Bronchial smooth muscle cell (primary cell): ENCODE measurements at places on chromosomes 5 and 9. TPM values are rescaled to one million over a fixed set of nuclear protein-coding genes. Genes with fewer than 3 reads are reported as not detected.

PPP3R2 gene
- total RNA-seq = 0.09 TPM in 1 of 2 replicates, not detected in the other

SLC6A7 gene
- not detected in 2 replicates for total RNA-seq

PANK3 gene
- total RNA-seq = 12.0 and 18.4 TPM in 2 replicates

CNTRL gene
- total RNA-seq = 5.2 and 6.5 TPM in 2 replicates

RACK1 gene
- total RNA-seq = 4,132 and 7,422 TPM in 2 replicates
